ENCODE measurements at places on chromosomes 4 and X.
A peak's percentile ranks its signal among the peaks of the same experiment; 100 is the strongest.

- no peak for DNase-seq
These were observed 1.9 kb upstream of the MAGEB3 start for GRCh38 chrX:30228526-30228925.

- no peak for DNase-seq
These were observed 585.8 kb upstream of the FAT1 start for GRCh38 chr4:187309456-187309855.

GRCh38 chr4:3666263-3666662, 99.9 kb upstream of the ADRA2C start:
- no peak for DNase-seq

DNA sequence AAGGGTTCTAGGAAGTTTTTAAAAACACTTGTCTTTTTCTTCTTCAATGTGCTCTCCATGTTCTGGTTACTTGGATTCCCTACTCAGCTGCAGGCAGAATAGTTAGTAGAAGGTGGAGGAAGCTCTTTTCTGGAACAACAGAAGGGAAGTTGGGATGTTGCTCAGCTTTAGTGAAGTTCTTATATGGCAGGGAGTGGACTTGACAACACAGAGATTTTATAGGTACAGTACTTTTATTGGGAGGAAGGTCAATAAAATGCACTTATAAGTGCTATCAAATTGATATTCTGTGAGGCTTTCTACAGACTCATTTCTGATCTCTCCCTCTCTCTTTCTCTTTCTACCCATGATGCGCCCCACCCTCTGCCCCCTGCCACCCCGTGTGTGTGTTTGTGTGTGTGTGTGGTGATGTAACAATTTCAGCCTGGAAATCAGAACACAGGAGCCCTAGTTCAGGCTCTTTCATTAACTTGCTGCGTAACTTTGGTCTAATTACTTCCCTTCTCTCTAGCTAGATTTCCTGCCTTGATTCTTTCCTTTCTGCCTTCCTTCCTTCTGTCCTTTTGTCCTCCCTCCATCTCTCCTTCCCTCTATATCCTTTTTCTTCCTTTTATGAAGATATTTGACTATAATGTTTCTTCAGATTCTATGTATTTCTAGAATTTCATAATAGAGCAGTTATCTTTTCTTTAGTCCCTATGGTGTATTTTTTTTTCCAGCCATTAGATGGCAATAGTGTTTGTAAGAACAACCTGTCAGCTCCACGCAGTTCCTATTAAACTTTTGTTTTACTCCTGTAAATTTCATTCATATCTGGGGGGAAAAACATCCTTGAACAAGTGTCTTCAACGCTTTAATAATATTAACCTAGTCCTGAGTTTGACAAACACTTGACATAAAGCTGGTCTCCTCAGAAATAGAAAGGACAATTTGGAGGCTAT, 37.1 kb downstream of the HEPH start:
- DNase-seq: no peak

- no peak for DNase-seq
These were observed 93.2 kb upstream of the NR0B1 start for GRCh38 chrX:30402366-30402765.

DNA sequence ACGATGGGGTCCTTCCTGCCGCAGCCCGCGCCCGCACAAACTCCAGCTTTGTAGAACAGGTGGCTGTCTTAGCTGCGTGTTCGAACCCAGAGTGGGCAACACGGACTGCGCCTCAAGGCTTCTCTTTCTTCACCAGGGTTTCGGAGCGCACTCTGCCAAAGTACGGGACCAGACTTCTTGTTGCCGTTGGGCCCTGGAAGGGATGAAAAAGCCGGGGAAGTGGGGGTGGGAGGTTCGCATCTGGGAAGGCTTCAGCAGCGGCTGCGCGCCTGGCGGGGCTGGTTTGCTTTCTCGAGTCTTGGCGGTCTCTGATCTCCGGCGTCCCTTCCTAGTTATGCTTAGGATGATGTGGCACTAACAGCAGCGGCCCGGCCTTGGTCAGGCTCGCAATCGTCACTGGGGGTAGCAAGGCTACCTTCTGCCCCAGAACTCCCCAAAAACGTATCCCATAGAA, 673 bp downstream of the PARM1 start:
- peak; percentile 14 for DNase-seq

DNA sequence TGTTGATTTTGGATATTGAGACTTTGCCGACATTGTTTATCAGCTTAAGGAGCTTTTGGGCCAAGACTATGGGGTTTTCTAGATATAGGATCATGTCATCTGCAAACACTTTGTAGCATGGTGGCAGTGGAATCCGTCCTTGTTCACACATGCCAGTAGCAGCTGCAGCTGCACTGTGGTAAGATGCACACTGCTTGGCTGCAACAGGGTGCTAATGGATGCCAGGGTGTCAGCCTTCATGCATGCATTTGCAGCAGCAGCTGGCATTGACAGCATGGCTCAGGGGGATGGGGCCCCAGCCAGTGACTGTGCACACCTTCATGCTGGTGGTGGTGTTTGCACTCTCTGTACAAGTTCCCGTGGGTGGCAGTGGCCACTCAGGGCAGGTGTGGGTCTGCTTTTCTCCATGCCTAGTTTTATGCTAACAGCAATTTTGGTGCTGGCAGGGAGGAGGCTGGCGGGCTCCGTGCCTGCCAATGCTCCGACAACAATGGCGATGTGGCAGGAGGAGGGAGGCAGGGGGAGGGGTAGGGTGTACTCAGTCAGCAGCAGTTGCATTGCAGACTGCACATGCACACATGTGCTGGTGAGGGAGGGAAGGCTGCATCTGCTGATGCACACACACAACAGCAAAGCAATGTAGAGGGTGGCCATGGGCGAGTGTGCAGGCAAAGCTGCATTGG, 37.5 kb downstream of the BEX3 start:
- DNase-seq: peak; percentile 22

DNA sequence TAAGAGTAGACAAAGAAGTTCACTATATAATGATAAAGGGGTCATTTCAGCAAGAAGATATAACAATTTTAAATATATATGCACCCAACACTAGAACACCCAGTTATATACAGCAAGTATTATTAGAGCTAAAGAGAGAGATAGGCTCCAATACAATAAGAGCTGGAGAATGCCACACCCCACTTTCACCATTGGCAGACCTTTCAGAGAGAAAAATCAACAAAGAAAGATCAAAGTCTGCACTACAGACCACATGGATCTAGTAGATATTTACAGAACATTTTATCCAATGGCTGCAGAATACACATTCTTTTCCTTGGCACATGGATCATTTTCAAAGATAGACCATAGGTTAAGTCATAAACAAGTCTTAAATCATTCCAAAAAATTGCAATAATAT, 479.7 kb upstream of the DIAPH2 start:
- DNase-seq: no peak

DNA sequence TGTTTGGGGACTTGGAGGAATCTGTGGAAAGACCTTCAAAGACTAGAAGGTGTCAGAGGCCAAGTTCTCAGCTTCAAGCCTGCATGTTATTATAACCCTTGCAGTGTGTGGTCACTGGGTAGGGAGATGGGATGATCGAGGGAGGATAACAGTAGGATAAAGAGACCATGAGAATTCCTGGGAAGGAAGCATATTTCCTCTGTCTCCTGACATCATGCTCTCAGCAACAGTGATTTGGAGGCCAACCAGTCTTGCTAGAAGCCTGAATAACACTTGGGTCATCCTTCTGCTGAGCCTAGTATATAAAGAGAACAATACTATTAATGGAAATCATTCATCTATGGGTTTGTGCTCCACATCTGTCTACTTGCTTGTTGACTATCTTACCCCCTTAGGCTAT, 40.9 kb upstream of the ANXA3 start:
- DNase-seq: no peak
